ENCODE measurements at places on chromosomes 4 and X.

- DNase-seq, result no peak
- no peaks in the 10 kb centered on the region for H3K4me1 ChIP-seq
- no peak overlapping the region for H3K4me3 ChIP-seq
Measured at GRCh38 chrX:48045410-48046311, 25.8 kb downstream of the ZNF630 start.

GRCh38 chrX:17294561-17294960 lies 80.4 kb upstream of the NHS start:
- H3K27me3 ChIP-seq, result peaks cover 2% of the 10 kb centered on the region
- DNase-seq, result no peak
- H3K4me3 ChIP-seq, result no peak overlapping the region

- no peaks in the 10 kb centered on the region for H3K36me3 ChIP-seq
- no peaks in the 10 kb centered on the region for H3K27me3 ChIP-seq
- peaks cover 10% of the 10 kb centered on the region for H3K4me1 ChIP-seq
- no peak for DNase-seq
- H3K27ac ChIP-seq, result no peak overlapping the region
Measured at GRCh38 chr4:76177709-76178108, 29.5 kb upstream of the NUP54 start.

GRCh38 chr4:17717301-17717700 lies 64.1 kb downstream of the FAM184B start:
- 0 out of 2 replicates have a peak, but pooled peaks cover 3% of the 10 kb centered on the region for H3K27me3 ChIP-seq
- no peak overlapping the region for H3K4me3 ChIP-seq
- H3K27ac ChIP-seq, result no peak overlapping the region
- H3K4me1 ChIP-seq, result no peaks in the 10 kb centered on the region
- H3K36me3 ChIP-seq, result no peaks in the 10 kb centered on the region
- no peak for DNase-seq

DNA sequence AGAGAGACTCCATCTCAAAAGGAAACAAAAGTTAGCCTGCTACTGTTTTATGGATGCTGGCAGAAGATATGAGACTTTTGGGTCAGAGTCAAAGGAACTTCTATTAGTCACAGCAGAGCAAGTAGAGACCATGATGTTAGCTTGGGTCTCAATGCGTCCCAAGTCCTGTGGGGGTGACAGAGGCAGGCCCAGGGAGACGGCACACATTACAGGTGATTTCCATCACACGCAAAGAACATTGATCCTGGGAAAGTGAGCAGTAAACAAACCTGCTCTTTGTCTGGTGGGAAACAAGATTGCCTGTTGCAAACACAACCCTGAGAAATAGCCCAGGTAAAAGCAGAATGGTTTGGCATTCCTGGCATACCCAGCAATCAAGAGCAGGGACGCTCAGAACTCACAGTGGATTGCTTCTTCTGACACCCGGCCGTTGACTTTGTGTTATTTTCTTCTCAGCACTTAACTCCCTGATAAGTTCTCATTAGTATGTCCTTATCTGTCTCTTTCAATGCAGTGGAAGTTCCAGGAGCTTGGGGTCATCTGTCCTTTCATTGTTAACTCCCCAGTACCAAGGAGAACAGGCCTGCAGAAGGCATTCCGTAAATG lies 51.2 kb upstream of the LGI2 start:
- DNase-seq, result no peak
- no peaks in the 10 kb centered on the region for H3K4me1 ChIP-seq
- H3K36me3 ChIP-seq, result no peaks in the 10 kb centered on the region
- no peaks in the 10 kb centered on the region for H3K27me3 ChIP-seq
- H3K27ac ChIP-seq, result no peak overlapping the region

DNA sequence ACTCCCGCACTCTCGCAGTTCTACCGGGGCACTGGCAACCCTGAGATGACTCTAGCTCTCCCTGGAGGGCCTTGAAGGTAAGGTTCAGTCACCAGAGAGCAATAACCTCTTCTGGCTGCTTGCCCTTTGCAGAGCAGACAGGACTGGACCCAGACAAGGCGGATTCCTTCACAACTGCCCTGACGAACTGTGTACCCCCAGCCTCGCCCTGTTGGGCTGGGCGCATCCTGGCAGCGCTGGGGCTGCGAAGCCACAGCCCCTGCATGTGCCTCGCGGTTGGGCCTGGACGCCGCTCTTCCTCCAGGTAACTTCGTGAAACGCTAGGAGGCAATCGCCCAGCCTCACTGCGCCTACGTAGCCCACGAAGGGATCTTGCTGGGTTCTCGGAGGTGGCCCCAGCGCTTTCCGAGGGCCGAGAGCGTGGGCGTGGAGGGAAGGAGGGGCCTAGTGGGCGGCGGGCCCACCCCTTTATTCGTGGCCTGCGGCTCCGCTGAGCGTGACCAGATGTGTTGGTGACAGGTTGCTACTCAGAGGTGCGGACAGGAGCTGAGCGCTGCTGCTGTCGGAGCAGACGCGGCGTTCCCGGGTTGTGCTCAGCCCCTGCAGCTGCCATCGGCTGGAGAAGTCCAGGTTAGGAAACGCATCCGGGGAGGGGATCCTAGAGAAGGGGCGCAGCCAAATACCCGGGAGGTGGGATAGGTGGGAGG lies 1.9 kb upstream of the MAMLD1 start:
- no peaks in the 10 kb centered on the region for H3K27me3 ChIP-seq
- peaks cover 5% of the 10 kb centered on the region for H3K36me3 ChIP-seq
- H3K4me3 ChIP-seq, result peak overlapping the region; percentile 80
- peak; percentile 65 for DNase-seq
- H3K27ac ChIP-seq, result no peak overlapping the region
- peaks cover 22% of the 10 kb centered on the region for H3K4me1 ChIP-seq

Measured in Karpas-422 (cell line).